ENCODE measurements at places on chromosomes 3 and 15. TPM values are rescaled to one million over a fixed set of nuclear protein-coding genes. Genes with fewer than 3 reads are reported as not detected.

GRCh38 chr3:134336587-134336986 lies 37.7 kb downstream of the AMOTL2 start:
- DNase-seq = no peak

DNA sequence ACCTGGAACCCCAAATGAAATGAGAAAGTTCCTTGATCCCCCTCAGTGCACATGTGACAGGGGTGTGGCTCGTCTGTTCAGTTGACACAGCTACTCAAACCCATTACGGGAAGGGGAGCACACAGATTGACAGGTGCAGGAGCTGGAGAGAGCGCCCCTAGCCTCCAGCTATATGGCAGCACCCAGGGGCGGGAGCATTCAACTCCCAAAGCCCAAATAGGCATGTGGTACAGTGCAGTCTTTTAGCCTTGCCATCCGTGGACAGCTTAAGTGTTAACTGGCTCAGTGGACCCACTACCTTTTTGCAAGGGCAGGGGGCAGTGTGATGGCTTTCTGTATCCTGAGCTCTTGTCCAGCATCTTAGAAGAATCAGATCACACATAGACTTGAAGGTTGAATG lies 1374.2 kb upstream of the ALCAM start:
- DNase-seq = no peak

DNA sequence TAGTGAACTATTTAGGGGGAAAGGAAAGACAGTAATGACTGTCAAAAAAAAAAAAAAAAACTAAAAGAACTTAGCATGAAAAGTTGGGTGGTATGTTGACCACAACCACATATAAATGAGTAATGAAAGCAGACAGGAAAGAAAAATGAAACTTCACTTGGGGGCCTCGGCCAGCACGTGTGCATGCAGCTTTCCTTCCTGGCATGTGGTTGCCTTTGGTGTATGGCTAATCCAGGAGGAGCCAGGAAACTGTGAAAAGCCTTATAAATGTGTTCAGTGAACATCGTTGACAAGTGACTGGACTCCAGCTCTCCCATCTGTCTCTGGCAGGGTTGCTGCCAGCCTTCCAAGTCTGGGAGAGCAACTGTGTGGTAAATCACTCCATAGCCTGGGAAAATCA lies 195.1 kb downstream of the DTWD1 start:
- peak; percentile 90 for DNase-seq

The LIPC gene
- polyA plus RNA-seq = 0.81 TPM

The NR2F2 gene
- 40.3 TPM for polyA plus RNA-seq

The GOLGA6D gene
- polyA plus RNA-seq = 0.89 TPM

The SLC4A7 gene
- polyA plus RNA-seq = 9.8 TPM
